IMR-90 (cell line): ENCODE measurements at places on chromosomes 11 and 22. TPM values are rescaled to one million over a fixed set of nuclear protein-coding genes. Genes with fewer than 3 reads are reported as not detected.

Gene TRIM48
- not detected in 2 replicates for polyA plus RNA-seq

Gene OR5A1
- not detected in 2 replicates for polyA plus RNA-seq

Gene MOV10L1
- 0.83 and 1.4 TPM in 2 replicates for polyA plus RNA-seq

Gene BATF2
- polyA plus RNA-seq = 1.2 and 1.6 TPM in 2 replicates

Gene SBF2
- polyA plus RNA-seq = 21.7 and 23.8 TPM in 2 replicates

Gene MAP6
- 3.1 and 3.4 TPM in 2 replicates for polyA plus RNA-seq

Gene CD3D
- polyA plus RNA-seq = not detected in 2 replicates

Gene TENM4
- polyA plus RNA-seq = 7.4 and 7.6 TPM in 2 replicates

Gene MUC15
- not detected in 2 replicates for polyA plus RNA-seq

Gene KIAA0930
- 34.1 and 38.1 TPM in 2 replicates for polyA plus RNA-seq

Gene IL10RA
- polyA plus RNA-seq = 0.12 TPM in 1 of 2 replicates, not detected in the other

Gene OR51E2
- 0.83 and 1.3 TPM in 2 replicates for polyA plus RNA-seq

Gene C11orf91
- polyA plus RNA-seq = 0.10 TPM in 1 of 2 replicates, not detected in the other

Gene CPSF7
- polyA plus RNA-seq = 55.2 and 68.8 TPM in 2 replicates

Gene YPEL4
- 0.57 and 0.79 TPM in 2 replicates for polyA plus RNA-seq

Gene OR4D10
- polyA plus RNA-seq = not detected in 2 replicates

Gene PIWIL4
- 1.1 and 1.3 TPM in 2 replicates for polyA plus RNA-seq

Gene CRYBA4
- polyA plus RNA-seq = not detected in 2 replicates

Gene TIMM10B
- 22.8 and 27.1 TPM in 2 replicates for polyA plus RNA-seq

Gene TTC36
- polyA plus RNA-seq = not detected in 2 replicates

Gene GGTLC2
- 0.09 TPM in 1 of 2 replicates, not detected in the other for polyA plus RNA-seq

Gene MUC5AC
- polyA plus RNA-seq = 0.01 and 0.02 TPM in 2 replicates

Gene OR10D3
- not detected in 2 replicates for polyA plus RNA-seq

Gene FZD4
- polyA plus RNA-seq = 3.1 and 3.7 TPM in 2 replicates

Gene FERMT3
- 2.3 and 2.5 TPM in 2 replicates for polyA plus RNA-seq

Gene CYTH4
- polyA plus RNA-seq = 0.55 and 0.85 TPM in 2 replicates

Gene NLRP10
- 5.8 and 6.5 TPM in 2 replicates for polyA plus RNA-seq

Gene RELT
- 5.3 and 6.5 TPM in 2 replicates for polyA plus RNA-seq

Gene IGSF9B
- 0.10 and 0.13 TPM in 2 replicates for polyA plus RNA-seq

Gene ASPHD2
- 1.3 and 1.4 TPM in 2 replicates for polyA plus RNA-seq

Gene SMPD1
- 108 and 118 TPM in 2 replicates for polyA plus RNA-seq

Gene UBQLN3
- polyA plus RNA-seq = not detected in 2 replicates

Gene ANAPC15
- polyA plus RNA-seq = 78.7 and 84.2 TPM in 2 replicates

Gene TSSK2
- polyA plus RNA-seq = not detected in 2 replicates

Gene RGL4
- not detected in 2 replicates for polyA plus RNA-seq
